ENCODE measurements at places on chromosomes 6 and 20.

DNA sequence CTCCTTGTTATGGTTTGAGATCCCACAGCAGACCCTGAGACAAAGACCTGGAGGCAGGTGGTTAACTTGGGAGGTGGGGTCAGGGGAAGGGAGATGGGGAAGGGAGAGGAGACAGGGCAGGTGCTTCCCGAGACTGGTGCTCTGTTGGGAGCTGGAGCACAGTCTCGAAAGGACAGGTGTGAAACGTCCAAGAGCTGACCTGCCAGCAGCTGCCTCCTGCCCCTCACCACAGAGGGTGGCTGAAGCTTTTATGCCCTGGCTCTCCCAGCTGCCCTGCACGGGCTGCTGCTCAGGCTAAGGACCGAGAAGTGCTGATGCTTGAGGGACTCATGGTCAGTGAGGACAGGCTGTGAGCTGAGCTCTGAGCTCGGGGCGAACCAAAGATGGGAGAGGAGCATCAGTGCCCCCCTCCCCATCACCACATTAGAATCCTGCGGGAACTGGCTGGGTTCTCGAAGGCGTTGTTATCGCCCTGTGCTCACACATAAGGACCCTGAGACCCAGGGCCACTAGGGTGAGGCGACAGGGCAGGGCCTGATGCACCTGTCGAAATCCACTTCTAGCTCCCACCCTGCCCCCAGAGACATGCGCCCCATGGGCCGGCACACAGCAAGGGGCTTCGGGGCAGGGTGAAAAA is 25.3 kb upstream of the CD93 start:
- no peak for DNase-seq

- no peak for DNase-seq
These were observed 13.4 kb downstream of the KIAA1755 start for GRCh38 chr20:38247166-38247509.

GRCh38 chr6:122696079-122696478 is 83.4 kb upstream of the FABP7 start:
- no peak for DNase-seq

- no peak for DNase-seq
These were observed 2.3 kb upstream of the SOX18 start for GRCh38 chr20:64051561-64052325.

DNA sequence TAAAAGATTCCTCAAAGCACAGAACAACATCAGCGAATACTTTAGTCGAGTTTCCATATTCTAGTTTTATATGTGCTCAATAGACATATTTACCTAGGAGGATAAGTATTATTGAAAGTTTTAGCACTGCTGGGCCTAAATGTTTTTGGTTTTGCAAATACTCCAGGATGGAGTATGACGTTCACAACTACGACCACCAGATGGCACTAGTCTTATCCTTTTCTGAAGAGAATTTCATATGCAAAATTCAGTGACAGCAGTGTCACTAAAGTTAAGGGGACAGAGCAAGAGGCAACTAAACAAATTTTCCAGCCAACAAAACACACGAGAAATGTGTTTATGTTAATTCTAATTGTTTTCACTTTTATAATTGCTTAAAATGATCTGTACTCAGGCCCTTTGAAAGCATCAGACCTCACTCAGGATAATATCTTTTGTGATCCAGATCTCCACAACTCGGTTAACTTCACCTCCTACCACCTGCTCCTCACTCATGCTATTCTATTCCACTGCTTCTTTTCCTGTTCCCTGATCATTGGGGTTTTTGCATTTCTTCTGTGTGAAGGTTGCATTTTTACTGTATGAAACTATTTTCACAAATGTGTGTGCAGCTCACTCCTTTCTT is 220.8 kb downstream of the TRDN start:
- no peak for DNase-seq

DNA sequence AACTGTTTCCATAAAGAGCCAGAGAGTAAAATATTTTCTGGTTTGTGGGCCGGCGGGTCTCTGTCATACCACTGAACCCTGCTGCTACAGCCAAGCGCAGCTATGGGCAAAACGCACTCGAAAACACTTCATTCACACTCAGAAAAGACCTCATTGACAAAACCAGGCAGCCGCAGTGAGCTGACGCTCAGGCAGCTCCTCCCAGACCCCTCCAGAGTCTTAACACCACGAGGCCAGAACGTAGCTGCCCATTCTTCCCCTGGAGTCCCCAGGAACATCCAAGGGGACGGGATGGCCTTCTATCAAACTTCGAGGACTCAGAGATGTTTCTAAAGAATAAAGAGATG is 35.6 kb upstream of the ZBP1 start:
- no peak for DNase-seq

GRCh38 chr6:2478200-2478599 is 232.8 kb upstream of the GMDS start:
- no peak for DNase-seq

DNA sequence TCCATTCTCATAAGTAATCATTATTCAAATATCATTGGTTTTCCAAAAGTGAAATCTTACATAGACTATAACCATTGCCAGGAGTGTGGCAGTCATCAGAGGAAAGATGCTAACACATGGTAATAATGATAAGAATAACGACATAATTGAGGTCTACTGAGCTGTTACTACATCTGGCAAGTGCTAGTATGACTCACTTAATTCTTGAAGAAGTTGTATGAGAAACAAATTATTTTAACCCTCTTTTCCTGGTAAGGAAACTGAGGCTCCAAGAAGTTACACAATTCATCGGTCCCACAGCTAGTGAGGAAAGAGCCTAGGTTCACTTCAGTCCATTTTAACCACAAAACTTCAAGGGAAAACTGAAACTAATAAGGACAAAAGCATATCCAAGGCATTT is 335.6 kb upstream of the BTBD3 start:
- DNase-seq: no peak

DNA sequence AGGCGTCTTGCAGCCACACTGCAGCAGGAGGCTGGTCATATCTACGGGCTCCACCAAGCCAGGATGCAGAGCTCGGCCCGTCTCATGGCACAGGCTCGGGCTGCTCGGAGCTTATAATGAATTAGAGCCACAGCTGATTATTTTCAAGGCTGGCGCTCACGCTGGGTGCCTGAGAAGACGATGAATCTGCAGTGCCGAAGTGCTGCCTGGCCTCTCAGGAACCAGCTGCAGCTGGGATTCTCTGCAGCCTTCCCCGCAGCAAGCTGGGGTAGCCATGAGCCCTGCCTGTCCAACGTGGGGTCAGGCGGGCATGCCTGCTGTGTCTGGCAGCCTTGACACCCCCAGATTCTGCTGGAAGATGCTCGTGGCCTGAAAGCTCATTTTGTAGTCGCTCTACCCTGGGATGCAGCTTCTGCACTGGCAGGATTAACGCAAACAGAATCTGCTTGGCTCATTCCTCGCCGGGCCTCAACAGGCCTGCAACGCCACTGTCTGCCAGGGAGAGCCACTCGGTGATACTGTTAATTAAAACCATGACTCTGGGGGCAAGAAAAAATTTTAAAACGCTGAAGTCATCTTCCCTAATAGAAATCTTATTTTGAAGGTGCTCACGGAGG is 104.3 kb downstream of the CDH26 start:
- no peak for DNase-seq

DNA sequence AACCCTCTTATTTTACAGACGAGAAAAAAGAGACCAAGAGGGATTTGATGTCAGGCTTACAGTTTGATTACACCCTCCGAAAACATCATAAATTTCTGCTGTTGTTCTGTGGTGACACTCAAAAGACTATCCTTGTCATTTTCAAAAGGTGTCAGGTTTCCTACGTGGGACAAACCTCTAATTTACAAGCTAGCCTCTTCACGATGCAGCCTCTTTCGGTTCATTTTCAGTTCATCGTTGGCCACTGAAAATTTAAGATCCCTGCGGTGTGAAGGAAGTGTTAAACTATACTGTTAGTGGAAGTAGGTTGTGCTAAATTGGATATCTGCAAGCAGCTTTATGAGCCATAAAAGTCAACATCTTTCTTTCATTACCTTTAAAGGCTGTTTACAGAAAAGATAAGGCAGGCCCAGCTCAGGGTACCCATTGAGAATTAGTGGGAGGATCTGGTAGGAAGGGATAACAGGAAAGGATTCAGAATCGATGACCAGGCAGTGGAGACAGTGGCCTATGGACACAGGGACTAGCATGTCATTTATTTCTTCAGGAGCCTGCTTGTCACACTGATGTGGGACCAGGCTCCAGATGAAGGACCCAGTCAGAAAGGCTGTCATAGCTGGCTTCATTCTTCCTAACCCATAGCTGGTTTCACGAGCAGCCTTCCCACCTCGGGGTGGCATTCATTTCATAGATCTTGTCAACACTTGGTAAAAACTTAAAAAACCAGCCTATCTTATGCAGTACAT is 329.1 kb upstream of the SOX4 start:
- DNase-seq: no peak

DNA sequence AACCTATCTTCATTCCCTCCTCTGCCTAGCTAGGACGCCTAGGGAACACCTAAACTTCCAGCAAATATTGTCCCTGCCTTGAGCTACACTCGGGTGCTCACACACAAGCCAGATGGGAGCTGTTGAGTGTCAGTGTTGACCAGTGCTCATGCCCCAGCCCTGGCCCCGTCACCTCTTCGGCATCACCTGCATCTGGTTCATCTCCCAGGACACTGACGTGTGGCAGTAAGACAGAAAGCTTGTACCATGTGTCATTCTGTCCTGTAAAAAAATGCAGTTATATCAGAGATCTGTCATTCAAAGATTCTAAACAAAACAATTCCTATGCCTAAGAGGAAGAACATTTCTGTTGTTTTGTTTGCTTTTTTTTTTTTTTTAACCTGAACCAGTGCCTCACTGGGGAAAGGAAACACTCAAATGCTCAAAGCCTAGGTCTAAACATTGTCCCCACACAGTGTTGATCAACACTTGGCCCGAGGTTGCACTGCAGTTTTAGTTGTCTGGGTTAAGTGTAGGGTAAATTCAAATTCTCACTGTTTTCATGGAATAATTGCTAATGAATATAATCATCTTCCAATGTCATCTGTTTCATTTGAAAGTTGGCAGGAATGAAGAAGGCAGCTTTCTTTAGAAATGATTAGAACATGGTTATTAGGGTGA is 102.7 kb upstream of the SASH1 start:
- no peak for DNase-seq

- DNase-seq: no peak
These were observed 293.4 kb downstream of the TFAP2C start for GRCh38 chr20:56922497-56922896.

- DNase-seq: no peak
These were observed 8.5 kb downstream of the TRAM2 start for GRCh38 chr6:52568320-52568719.

DNA sequence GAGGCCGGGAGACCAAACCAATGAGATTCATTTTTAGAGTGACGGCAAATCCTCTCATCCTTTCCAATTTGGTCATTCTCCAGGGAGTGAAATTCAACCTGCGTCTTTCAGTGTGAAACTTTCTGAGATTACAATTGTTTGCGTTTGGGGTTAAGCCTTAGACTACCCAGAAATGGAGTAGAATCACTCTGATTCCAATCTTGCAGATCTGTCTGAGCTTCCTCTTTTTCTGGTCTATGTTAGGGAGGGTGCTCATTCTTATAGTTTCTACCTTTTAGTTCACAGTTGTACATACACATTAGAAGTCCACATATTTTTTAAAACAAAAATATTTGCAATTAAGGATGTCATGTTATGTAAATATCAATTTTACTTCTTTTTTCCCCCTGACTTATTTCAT is 183.0 kb upstream of the PHACTR1 start:
- DNase-seq: no peak

GRCh38 chr20:16514140-16514539 is 59.1 kb downstream of the KIF16B start:
- DNase-seq: no peak

DNA sequence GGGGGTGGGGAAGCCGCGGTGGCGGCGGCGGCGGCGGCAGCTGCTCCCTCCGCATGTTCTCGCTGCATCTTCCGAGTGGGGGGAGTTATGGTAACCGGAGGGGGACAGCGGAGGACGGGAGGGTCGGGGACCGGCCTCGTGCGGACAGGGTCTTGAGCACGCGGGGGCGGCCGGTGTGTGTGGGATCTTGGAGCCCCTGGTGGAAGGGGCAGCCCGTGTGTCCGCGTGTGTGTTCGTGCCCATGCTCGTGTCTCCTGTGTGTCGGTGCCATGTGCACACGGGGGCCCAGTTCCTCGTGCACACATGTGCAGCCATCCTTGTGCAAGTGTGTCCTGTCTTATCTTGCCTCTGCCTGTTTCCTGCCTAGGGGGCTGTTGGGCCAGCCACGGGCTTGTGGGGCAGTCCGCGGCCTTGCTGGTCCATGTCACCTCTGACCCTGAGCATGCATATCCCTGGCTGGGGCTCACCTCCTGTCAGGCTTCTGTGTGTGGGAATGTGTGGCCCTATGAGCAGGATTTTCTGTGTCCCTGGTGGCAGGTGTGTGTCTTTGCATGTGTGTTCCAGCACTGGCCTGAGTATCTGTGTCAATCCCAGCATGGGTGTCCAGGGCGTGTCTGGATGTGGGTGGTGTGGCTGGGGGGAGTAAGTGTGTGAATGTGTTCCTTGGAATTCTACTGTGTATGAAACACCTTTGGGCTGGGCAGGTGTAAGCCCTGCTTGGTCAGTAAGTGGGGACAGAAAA is 8.5 kb downstream of the SYNGAP1 start:
- DNase-seq: no peak

DNA sequence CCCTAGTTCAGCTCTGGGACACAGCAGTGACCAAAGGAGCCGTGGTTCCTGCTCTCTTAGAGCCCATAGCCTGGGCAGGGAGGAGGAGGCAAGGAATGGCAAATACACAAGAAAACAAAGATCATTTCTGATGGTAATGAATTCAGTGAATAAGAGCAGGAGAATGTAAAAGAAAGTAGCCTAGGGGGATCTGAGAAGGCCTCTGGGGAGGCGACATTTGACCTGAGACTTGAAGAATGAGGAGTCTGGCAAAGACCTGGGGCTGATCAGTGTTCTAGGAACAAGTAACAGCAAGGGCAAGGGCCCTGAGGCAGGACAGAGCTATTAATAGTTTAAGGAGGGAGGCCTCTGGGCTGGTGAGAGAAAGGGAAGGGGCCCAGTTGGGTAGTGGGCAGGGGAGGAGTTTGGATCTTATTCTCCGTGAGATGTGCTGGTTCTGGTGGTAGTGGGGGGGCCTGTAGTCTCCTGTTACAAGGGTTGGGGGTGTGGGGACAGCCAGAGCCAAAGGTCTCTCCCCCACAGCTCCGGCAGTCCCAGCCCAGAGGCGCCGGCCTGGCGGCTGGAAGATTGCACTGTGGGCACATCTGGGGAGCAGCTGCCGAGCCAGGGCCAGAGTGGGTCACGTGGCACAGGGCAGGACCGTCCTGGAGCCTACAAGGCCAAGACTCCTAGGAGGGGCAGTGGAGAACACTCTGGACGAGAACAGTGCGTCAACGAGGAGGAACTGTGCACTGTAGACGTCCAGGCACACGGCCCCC is 9.3 kb upstream of the ID1 start:
- no peak for DNase-seq

DNA sequence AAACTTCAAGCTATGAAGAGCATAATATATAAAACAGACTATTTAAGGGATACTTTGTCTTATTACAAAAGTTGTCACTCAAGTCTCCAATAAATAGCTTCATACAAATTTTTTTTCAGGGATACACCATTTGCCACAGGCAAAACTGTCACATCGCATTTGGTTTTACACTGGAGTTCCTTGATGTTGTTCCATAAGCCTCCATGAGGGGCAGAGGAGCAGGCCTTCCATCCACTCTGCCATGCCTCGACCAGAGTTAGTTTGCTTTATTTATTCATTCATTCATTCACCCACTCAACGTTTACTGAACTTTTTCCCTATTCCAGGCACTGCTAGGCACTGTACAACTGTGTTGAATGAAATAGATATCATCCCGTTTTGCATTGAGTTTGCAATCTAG is 246.6 kb downstream of the PHF3 start:
- DNase-seq: no peak

GRCh38 chr6:63268574-63268973 is 51.2 kb downstream of the LGSN start:
- DNase-seq: no peak
